Activated naive CD4-positive, alpha-beta T cell treated with anti-CD3 and anti-CD28 coated beads for 36 hours (primary cell): ENCODE measurements at places on chromosomes 1 and 21. TPM values are rescaled to one million over a fixed set of nuclear protein-coding genes. Genes with fewer than 3 reads are reported as not detected.

DNA sequence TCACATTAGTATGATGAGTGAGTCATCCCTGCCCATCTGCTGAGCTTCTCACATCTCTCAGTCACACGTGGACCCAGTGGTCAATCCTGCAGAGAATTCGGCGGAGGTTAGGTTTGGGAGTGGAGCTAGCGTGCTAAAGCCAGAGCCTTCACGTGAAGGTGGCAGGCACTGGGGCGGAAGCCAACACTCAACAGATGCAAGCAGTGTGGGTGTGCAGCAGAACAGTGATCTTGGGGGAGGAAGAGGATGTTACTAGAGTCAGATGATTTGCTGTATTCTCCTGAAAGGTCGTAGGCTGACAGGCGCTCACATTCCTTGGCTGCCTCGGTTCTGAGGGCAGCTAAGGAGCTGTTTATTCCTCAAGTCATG, 6.7 kb downstream of the C1orf115 start:
- H3K36me3 ChIP-seq = no peaks in the 10 kb centered on the region
- no peak overlapping the region for H3K27ac ChIP-seq
- no peak for DNase-seq
- no peak overlapping the region for H3K4me3 ChIP-seq
- H3K4me1 ChIP-seq = no peaks in the 10 kb centered on the region
- peaks cover 3% of the 10 kb centered on the region for H3K27me3 ChIP-seq

DNA sequence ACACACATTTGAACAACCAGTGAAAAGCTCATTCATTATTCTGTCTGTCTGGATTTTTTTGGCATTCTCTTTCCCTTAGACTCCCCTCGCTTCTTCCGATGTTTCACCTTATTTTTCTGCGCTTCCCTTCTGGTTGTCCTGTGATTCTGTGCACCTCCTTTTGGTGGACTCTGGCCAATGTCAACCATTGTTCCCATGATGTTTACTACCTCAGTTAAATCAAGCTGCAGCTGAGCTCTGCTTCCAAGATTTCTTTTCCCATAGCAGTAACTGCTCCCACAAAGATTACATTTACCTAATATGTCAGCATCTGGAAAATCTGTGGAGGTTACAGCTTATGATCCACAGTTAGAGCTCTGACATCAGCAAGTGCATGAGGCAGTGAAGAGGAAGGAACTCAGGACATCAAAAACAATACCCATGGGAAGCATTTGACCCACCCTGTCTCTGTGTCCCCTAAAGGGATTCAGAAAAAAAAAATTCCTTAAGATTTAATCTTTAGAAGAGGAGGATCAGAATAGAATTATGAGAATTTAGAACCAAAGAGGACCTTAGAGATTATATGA, 69.9 kb upstream of the ADAMTS5 start:
- H3K4me1 ChIP-seq = no peaks in the 10 kb centered on the region
- H3K36me3 ChIP-seq = no peaks in the 10 kb centered on the region
- no peak overlapping the region for H3K27ac ChIP-seq
- no peak overlapping the region for H3K4me3 ChIP-seq

GRCh38 chr1:172893146-172893841, 157.4 kb downstream of the TNFSF18 start:
- no peak overlapping the region for H3K27ac ChIP-seq
- DNase-seq = peak; percentile 13
- H3K4me3 ChIP-seq = no peak overlapping the region
- no peaks in the 10 kb centered on the region for H3K36me3 ChIP-seq
- peaks cover 33% of the 10 kb centered on the region for H3K4me1 ChIP-seq
- H3K27me3 ChIP-seq = peaks cover 6% of the 10 kb centered on the region

DNA sequence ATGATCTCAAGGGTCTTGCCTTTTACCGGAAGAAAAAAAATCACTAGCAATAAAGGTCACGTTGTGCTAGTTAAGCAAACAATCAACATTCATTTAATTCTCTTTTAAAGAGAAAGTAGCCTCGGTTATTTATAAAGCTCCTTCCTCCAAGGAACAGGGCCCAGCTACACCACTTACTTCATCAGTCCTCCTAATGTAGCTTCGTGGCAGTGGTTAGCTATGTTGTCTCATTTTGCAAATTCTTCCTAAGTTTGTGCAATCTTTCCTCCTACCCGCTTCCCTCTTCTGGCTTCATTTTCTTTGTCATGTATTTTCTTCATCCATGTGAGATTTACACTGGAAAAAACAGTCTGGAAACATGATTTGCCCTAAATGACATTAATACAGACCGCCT, 554.2 kb downstream of the NUF2 start:
- H3K4me1 ChIP-seq = no peaks in the 10 kb centered on the region
- H3K4me3 ChIP-seq = no peak overlapping the region
- no peak overlapping the region for H3K27ac ChIP-seq
- no peak for DNase-seq

DNA sequence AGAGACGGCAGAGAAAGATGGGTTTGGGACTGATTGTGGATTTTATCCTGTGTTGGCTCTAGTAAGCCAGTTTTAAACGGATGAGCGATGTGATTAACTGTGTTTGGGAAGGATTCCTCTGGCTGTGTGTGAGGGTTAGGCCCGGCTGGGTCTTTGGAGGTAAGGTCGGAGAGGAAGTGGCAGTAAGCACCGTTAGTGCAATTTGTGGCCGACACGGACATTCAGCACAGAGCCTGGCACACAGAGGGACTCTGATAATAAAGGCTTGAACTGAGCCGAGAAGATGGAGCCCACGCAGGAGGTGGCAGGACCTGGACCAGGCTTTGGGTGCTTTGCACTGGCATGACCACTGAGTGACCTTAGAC, 1.3 kb downstream of the MTFR1L start:
- no peaks in the 10 kb centered on the region for H3K27me3 ChIP-seq
- H3K27ac ChIP-seq = peak overlapping the region; percentile 88
- H3K4me1 ChIP-seq = peaks cover 36% of the 10 kb centered on the region
- H3K4me3 ChIP-seq = peak overlapping the region; percentile 86
- DNase-seq = no peak

- peak; percentile 86 for DNase-seq
- H3K27ac ChIP-seq = no peak overlapping the region
- no peak overlapping the region for H3K4me3 ChIP-seq
- H3K4me1 ChIP-seq = peaks cover 22% of the 10 kb centered on the region
- peaks cover 49% of the 10 kb centered on the region for H3K27me3 ChIP-seq
Measured at GRCh38 chr1:156848461-156849150, 10.3 kb downstream of the INSRR start.

DNA sequence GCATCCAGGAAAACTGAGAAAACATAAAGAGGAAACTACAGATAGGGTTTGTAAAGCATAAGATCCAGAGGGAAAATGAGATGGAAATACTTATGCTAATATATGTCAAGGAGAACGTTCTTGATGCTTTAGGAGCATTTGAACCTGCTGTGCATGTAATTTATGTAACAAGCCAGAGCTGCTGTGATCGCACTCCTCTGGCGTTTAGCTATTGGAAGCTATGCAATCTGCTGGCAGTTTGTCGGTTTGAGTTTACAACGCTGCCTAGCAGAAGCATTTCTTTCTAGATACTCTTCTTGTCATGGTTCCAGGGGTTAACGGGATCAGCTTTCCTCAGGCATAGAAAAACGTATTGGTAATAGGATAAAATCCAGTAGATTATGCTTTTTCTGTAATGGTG, 182.7 kb downstream of the KCNH1 start:
- H3K4me3 ChIP-seq = no peak overlapping the region
- DNase-seq = no peak
- no peaks in the 10 kb centered on the region for H3K36me3 ChIP-seq
- H3K27me3 ChIP-seq = peaks cover 8% of the 10 kb centered on the region

GRCh38 chr1:155864393-155864792, 5.0 kb downstream of the SYT11 start:
- no peak overlapping the region for H3K27ac ChIP-seq
- DNase-seq = no peak
- H3K4me1 ChIP-seq = peaks cover 14% of the 10 kb centered on the region
- H3K36me3 ChIP-seq = no peaks in the 10 kb centered on the region
- no peak overlapping the region for H3K4me3 ChIP-seq

- no peaks in the 10 kb centered on the region for H3K36me3 ChIP-seq
- no peak overlapping the region for H3K4me3 ChIP-seq
- no peaks in the 10 kb centered on the region for H3K27me3 ChIP-seq
- no peak for DNase-seq
- H3K4me1 ChIP-seq = peaks cover 14% of the 10 kb centered on the region
Measured at GRCh38 chr1:93753791-93754763, 72.4 kb upstream of the BCAR3 start.

- H3K36me3 ChIP-seq = no peaks in the 10 kb centered on the region
- peak; percentile 88 for DNase-seq
- no peaks in the 10 kb centered on the region for H3K4me1 ChIP-seq
- H3K27ac ChIP-seq = no peak overlapping the region
- no peak overlapping the region for H3K4me3 ChIP-seq
Measured at GRCh38 chr1:44594871-44595735, 79.2 kb downstream of the TMEM53 start.

DNA sequence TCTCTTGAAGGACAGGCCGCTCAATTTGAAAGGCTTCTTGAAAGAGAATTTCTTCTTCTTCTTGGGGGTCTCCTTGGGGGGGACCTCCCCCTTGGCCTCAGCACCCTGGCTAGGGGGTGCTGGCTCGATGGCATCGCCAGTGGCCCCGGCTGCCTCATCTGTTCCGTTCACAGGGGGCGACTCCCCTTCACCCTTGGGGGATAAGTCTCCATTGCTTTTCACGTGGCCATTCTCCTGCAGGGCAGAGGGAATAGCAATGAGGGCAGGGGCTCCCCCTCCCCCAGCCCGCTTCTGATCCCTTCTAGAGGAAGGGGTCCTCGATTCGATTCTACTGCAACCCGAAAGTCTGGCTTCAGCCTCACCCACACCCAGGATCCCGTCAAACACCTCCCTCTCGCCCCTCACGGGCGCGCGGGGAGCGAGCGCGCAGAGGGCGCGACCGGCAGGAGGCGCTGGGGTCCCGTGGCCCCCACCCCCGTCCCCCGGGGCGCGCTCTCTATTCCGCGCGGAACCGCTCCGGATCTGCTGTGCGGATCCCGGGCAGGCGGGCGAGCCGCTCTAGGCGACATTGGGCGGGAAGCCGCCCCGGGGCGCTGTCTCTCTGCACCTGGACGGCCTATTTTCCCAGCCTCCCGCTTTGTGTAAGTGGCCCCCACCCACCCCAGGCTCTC, 1.0 kb downstream of the MARCKSL1 start:
- H3K36me3 ChIP-seq = peaks cover 13% of the 10 kb centered on the region
- peaks cover 51% of the 10 kb centered on the region for H3K4me1 ChIP-seq
- H3K27ac ChIP-seq = peak overlapping the region; percentile 37
- peak overlapping the region; percentile 75 for H3K4me3 ChIP-seq
- DNase-seq = peak; percentile 57
- no peaks in the 10 kb centered on the region for H3K27me3 ChIP-seq

Gene ACBD6
- total RNA-seq = 31.1 TPM

Gene IL10RB
- 23.9 TPM for total RNA-seq

- H3K4me3 ChIP-seq = no peak overlapping the region
- DNase-seq = peak; percentile 76
- peaks cover 22% of the 10 kb centered on the region for H3K4me1 ChIP-seq
- no peak overlapping the region for H3K27ac ChIP-seq
- H3K27me3 ChIP-seq = peaks cover 24% of the 10 kb centered on the region
- no peaks in the 10 kb centered on the region for H3K36me3 ChIP-seq
Measured at GRCh38 chr1:200877839-200878551, 5.2 kb downstream of the GPR25 start.
